ENCODE measurements at places on chromosomes 13 and 19.

GRCh38 chr19:3440082-3440481 lies 40.2 kb downstream of the SMIM24 start:
- DNase-seq: no peak

- DNase-seq: no peak
Observed at GRCh38 chr19:28238270-28238820, 974.6 kb downstream of the UQCRFS1 start.

GRCh38 chr13:95707035-95707434 lies 30.1 kb downstream of the DNAJC3 start:
- DNase-seq: no peak

- DNase-seq: no peak
Observed at GRCh38 chr13:111371720-111372119, 51.3 kb downstream of the TEX29 start.
